ENCODE measurements at places on chromosomes 2 and 18.

- DNase-seq = no peak
Observed at GRCh38 chr2:95327861-95328260, 30.7 kb downstream of the KCNIP3 start.

DNA sequence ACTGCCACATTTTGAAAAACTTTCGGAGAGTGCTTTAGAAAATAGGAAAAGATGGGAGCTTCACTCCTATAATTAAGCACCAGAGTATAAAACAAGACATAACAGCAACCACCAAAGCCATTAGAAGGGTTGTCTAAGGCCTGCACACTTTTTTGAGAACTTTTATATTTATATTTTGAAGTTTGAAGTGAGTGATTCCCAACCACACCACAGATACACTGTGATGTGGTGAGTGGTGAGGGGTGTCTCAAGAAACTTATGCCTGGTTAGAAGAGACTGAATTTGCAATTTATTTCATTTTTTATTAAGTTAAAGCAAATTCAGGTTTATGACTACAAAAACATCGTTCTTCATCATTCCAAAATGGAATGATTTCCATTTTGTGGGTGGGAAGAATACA, 161.9 kb downstream of the DNAH6 start:
- DNase-seq = no peak

DNA sequence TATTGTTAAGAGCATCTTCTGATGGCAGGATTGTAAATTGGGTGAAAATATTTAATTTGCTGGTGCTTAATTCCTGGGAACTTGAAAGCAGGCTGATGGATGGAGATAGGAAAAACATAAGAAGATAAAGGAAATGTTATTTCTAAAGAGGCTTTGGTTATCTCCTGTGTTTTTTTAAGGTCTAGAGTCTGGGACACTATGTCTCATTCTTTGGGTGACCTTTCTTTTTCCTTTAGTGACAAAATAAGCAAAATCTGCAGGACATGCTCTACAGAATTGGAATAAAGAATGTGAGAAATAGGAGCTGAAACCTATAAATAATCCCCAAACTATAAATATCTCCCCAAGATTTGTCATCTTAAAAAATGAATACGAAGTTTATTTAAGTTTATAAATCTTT, 241.7 kb downstream of the DSC3 start:
- DNase-seq = no peak

- DNase-seq = no peak
Observed at GRCh38 chr2:220162320-220162719, 534.9 kb downstream of the SLC4A3 start.

DNA sequence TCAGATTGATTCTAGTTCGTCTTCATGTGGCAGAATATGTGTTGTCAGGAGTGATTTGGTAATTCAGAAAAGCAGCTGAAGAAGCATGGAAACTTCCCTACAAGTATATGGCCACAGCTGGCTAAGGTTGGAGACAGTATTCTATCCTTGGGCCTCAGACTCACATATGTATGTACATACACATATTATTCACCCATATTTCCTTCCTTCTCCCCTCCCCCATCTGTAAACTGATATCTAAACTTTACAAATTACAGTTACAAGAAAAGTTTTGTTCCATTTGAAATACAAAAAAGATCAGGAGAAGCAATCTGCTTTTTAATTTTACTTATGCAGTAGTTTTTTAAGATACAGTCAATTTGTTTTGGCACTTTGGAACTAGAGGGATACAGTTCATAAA, 3.1 kb downstream of the SP3 start:
- no peak for DNase-seq

- no peak for DNase-seq
Observed at GRCh38 chr2:63850649-63851048, 9.0 kb downstream of the UGP2 start.

DNA sequence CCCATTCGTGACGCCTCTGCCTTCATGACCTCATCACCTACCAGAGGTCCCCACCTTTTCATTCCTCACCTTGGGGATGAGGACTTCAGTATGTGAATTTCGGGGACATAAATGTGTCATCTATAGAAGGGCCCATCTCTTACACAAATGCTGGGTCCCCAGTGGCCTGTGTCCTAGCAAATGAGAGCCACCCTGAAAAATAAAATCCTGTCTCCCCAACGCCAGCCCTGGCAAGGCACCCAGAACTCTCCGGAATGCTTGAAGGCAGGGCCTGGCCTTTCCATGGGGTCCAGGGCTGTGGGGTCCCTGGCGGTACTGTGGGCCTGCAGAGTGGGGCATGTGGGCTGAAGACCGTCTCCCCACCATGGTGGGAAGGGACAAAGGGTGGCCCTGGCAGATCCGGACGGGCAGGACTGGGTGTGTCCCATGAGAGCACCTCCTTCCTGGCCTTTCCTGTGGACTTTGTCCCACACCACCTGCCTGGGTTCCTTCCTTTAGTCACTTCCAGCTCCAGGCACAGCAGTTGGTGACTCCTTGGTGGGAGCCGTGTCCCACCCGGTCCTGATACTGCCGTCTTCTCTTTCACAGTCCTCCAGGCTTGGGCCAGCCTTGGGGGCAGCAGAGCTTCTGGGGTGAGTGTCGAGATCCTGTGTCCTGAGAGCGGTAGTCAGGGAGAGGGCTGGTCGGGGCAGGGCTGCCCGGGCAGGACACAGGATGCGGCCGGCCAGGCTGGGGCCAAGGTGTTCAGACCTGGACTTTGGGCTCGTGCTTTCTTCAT, 18.6 kb downstream of the CAPN10 start:
- DNase-seq = no peak

Measured in ELF-1 (cell line).